ENCODE measurements at places on chromosomes 5 and 9. TPM values are rescaled to one million over a fixed set of nuclear protein-coding genes. Genes with fewer than 3 reads are reported as not detected.

- no peak for DNase-seq
These were observed 196.7 kb downstream of the EBF1 start for GRCh38 chr5:158903006-158903405.

- no peak for DNase-seq
These were observed 171.9 kb upstream of the SLC12A2 start for GRCh38 chr5:127911619-127912018.

GRCh38 chr5:52869391-52869790, 81.7 kb downstream of the ITGA1 start:
- no peak for DNase-seq

GRCh38 chr9:132539096-132539495, 43.3 kb upstream of the BARHL1 start:
- DNase-seq = no peak

- no peak for DNase-seq
These were observed 2.5 kb downstream of the LAMC3 start for GRCh38 chr9:131011274-131012022.

Gene FIBCD1
- 0.24 TPM for total RNA-seq

Gene GRHPR
- 119 TPM for total RNA-seq

Gene PCYOX1L
- total RNA-seq = 5.9 TPM

Gene CMYA5
- total RNA-seq = 697 TPM

Measured in right cardiac atrium (tissue), 5 donors.